ENCODE measurements at places on chromosomes 4 and X.

DNA sequence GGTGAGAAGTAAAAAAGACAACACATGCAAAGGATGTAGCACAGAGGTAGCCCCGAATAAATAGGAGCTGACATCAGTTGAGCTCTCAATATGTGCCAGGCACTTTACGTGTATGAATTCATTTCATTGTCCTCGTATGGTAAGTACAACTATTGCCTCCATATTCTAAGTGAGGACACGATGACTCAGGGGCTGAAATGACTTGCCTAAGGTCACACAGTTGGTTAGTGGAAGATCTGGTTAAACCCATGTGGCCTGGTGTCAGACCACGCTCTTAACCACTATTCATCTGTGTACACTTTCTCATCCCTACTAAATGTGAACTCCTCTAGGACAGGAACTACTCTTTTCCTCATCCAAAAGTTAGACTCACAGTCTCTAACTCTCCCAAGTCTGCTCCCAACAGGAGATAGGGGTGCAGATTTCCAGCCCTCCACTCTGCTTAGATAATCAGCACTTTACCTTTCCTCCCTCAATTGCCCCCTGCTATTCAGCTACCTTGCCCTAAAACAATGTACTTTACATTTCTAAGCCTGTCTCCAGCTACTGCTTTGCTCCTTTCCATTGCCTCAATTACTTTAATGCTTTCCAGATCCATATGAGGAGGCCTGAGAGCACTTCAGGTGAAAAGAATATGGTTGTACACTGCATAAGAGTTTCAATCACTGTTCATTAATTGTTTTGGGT, 58.8 kb upstream of the LHFPL1 start:
- DNase-seq = no peak

- DNase-seq = no peak
These were observed 48.0 kb upstream of the MYOZ2 start for GRCh38 chr4:119087656-119088055.

GRCh38 chr4:73345399-73345975, 58.6 kb upstream of the ALB start:
- no peak for DNase-seq

- no peak for DNase-seq
These were observed 506.9 kb upstream of the PCDH10 start for GRCh38 chr4:132642016-132642817.

DNA sequence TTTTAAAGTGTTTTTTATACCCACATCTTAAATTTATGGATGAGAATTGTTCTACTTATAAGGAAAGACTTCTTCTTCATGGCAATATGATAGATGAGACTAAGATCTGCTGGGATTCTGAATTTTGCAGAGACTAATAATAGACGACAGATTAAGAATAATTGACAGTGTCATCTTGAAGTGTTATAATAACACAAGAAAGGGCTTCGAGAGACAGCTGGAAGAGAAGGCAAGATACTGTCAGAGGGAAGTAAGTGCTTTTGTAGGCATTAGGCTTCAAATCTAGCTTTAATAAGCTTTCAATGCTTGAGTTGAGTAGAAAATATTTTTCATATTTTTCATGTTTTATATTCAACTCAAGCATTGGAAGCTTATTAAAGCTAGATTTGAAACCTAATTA, 797.6 kb upstream of the PABPC4L start:
- DNase-seq = no peak

GRCh38 chr4:178970433-178971140, 1528.3 kb upstream of the AGA start:
- DNase-seq = no peak

- DNase-seq = no peak
These were observed 1.2 kb downstream of the CHIC2 start for GRCh38 chr4:54063229-54063628.

DNA sequence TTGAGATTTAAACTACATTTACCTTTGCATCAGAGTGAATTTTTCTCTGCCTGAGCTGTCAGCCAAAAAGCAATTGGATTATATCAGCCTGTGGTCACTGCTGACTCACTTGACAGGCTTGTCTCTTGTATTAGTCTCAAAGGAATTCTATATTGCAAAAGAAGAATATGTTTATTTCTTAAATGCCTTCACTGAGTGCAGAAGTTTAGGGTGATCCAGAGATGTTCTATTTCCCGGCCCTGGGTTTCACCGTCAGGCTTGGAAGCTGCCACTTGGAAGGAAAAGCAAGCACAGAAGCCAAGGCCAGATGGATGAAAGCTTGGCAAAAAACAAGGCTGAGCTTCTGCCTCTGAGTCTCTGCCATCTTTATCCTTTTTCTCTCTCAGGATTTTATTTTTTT, 80.9 kb downstream of the FAM114A1 start:
- no peak for DNase-seq

DNA sequence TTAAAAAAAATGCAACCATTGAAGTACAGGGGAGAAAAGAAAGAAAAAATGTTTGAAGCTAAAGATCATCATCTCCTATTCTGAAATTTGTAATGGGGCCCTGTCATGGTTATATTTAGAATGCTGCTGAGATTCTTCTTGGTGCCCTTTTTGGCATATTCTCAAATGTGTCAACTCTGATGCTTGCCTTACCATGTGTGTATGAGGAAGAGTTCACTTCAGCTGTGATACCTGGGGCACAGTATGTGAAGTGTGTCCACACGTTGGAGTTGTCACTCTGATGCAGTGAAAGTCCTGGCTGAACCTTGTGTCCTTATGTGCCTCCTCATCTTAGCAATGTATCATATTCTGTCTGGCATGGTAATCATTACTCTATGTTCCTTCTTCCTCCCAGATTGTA, 377.9 kb downstream of the RAPGEF2 start:
- no peak for DNase-seq

DNA sequence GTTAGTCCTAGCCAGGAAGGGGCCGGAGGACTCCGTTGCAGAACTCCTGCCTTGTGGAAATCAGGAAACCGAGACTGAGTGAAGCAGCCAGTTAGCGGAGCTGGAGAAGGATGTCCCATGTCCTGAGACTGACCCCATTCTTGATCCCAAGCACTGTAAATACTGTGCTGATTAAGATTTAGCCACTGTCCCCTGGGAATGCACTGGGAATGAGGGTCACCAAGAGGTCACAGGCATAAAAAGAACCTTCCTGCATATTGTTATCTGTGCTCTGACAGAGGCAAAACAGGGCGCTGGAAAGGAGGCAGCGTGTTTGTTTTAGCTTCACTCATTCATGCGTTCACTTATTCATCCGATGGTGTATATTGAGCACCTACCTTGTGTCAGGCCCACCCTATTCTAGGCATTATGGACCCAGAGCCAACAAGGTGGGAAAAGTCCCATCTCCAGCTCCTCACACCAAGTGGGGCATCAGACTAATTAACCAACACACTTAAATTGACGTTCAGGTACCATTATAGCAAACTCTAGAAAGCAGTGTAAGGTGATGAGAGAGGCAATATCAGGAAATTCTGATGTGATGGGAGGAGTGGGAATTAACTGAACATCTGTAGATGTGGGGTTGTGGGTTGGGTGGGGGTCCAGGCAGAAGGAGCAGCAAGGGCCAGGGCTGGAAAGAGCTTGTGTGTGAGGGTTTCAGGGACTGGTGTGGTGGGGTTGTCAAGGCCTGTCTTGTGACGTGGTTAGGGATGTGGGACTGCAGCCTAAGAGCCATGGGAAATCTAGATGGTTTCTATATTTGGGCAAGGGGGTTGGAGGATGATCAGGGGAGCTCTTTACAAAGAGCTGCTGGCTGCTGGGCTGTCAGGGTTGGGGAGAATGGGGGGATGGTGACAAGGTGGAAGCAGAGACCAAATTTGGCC, 10.6 kb upstream of the SLC2A9 start:
- DNase-seq = no peak

DNA sequence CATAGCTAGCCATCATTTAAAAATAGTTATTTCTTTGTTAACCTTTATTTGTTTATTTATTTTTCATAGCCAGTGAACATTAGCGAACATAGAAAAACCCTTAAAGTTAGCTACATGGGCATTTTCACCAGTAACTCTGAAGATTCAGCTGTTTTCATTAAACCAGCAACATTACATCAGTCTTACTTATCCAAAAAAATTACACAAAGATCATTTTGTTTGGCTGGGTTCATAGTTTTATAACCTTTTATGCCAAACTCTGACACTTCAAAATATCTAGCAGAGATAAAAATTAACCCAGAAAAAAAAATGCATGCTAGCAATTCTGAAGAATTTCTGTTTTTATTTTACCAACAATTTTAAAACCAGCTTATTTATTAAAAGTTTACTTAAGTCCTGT, 784.1 kb downstream of the PCDH18 start:
- DNase-seq = no peak

DNA sequence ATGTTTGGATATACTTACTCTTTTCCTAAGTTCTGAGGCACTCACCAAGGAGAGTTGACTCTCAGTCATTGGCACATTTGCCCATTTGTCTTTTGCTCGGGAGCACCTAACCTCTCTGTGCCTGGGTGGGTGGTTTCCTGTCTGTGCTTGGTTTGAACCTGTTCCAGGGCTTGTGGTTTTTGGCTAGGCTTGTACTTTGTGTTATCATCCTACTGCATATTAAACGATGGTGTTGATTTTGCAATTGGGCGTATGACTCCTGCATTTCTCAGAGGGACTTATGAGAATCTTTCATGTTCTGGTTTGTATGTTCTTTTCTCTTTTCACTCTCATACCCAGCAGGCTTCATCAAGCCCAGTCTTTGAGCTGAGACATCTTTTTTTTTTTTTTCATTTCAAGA, 161.7 kb downstream of the BTC start:
- DNase-seq = no peak

DNA sequence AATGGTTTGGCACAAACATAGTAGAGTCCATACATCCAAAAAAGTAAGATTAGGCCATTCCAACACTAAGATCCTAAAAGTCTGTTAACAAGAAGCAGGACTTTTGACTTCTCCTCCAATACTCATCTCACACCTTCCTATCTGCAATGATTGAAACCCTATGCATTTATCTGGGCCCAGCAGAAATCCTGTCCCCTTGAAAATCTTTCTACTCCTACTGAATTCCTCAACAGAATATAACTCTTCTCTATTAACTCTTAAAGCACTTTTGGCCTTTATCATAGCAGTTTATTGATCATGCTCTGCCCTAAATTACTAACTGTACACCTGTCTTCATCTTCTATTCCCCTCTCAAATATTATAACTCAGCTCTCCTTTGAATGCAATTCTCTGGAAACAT, 4.6 kb downstream of the G3BP2 start:
- DNase-seq = no peak

- DNase-seq = no peak
These were observed 36.2 kb downstream of the NHS start for GRCh38 chrX:17411205-17411604.

- no peak for DNase-seq
These were observed 221.8 kb downstream of the ASMT start for GRCh38 chrX:1836683-1837082.

DNA sequence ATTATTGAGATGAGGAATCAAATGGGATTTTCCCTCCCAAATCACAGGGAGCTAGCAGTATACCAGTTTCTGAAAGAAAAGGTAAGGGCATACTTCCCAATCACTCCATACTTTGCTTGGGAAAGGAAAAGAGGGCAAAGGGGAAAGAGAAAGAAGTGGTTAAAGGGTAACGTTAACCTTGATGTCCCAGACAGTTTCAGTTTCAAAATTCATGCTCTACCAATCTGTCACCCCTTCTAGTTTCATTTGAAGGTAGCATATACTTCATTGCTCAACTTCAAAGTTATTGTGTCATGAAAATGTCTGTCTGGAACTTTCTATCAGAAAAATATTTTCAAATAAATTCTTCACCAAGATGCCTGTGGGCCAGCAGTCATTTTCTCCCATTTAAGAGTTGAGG, 16.0 kb downstream of the TNMD start:
- DNase-seq = no peak

GRCh38 chr4:117084866-117085701, at the start of gene TRAM1L1:
TRAM1L1 (minus strand) TSS chr4:117085576; CDS start chr4:117085393, 183 bp downstream.
- peak; percentile 3 for DNase-seq

DNA sequence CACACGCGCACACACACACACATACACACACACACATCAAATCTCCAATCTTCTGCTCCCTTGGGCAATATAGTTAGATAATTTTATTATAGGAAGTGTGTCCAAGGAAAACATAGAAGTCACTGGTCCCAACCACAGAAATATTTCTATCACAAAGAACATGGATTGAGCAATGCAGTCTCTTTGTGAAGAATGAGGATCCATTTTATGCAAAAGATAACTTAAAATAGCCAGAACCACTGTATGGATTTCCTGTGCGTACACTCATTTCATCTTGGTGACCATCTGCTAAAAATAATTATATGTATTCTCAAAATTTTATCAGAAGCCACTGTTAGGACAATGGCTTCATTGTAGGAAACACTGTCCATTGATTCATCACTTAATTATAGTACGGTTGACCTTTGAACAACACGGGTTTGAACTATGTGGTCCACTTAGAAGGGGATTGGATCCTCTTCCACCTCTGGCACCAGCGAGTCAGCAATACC, 169.6 kb upstream of the MXRA5 start:
- DNase-seq = no peak

GRCh38 chr4:46968847-46969246, 24.5 kb downstream of the GABRA4 start:
- DNase-seq = no peak
